Ascending aorta (tissue), 2 donors: ENCODE measurements at places on chromosomes 2 and 18. TPM values are rescaled to one million over a fixed set of nuclear protein-coding genes. Genes with fewer than 3 reads are reported as not detected.

- no peak for DNase-seq
Measured at GRCh38 chr2:641872-642815, 35.1 kb downstream of the TMEM18 start.

- DNase-seq = no peak
Measured at GRCh38 chr2:181300600-181301291, 156.4 kb upstream of the ITGA4 start.

DNA sequence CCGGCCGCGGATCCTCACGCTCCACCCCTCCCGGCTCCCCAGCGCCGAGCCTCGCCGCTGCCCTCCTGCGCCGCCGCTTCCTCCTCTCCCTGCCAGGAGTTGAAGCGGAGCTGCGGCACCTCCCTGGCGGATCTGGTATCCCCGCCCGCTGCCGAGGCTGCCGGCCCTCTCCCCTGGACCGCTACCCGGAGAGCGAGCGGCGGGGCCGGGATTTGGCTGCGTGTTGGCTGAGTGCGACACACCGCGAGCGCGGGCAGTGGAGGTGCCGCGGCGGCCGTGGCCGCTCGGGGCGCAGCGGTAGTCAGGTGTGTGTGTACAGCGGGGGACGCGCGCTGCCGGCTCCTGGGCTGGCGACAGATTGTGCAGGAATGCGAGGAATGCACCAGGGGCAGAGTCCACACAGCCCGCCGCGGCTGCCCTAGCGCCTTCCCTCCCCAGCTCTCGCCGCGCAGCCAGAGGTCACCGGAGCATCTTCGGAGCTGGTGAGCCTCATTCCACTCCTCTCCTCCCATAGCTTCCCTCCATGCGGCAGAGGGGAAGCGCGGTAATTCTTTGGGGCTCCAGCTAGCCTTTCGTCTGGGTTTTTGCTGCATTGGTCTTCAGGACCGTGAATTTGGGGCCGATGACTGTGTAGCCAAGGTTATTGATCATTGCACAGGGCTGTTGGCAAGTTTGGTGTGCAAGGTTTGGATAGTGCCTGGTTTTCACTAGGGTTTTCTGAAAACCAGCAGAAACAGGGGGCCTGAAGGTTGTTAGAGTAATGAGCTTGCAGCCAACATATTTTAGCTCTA lies 1.3 kb downstream of the PKP4 start:
- DNase-seq = no peak

DNA sequence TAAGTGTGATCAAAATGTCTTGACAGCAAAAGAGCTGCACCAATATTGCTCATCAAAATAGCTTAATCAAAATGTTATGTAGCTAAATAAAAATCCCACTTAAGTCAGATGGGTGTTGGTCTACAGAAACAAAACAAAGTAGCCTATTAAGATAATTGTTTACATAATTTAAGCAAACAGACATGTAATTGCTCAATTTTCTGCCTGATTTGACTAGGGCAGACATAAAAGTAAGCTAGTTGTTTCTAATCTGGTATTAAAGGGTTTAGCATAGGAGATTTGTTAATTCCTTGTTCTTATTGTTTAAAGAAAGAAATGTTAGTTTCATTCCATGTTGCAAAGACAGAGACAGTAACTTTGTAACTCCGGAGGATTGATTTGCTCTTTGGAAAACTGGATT lies 11.5 kb upstream of the FEZ2 start:
- DNase-seq = no peak

- DNase-seq = no peak
Measured at GRCh38 chr2:106085181-106085940, 108.7 kb downstream of the UXS1 start.

DNA sequence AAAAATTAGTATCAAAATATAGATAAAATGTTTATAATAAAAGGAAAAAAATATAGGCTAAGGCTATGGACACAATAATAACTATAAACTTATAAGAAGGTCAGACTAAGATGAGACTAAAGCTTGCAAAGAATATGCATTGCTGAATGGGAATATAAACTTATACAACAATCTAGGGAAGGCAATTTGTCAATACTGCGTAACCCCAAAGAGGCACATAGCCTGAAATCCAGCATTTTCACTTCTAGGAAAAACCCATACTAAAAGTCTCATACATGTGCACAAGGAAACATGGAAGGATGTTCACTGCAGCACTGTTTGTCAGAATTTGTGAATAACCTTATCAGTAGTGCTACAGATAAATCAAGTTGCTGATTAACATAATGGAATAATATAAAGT lies 45.5 kb downstream of the FANCL start:
- DNase-seq = no peak

- no peak for DNase-seq
Measured at GRCh38 chr18:12882453-12883371, 1.3 kb downstream of the PTPN2 start.

DNA sequence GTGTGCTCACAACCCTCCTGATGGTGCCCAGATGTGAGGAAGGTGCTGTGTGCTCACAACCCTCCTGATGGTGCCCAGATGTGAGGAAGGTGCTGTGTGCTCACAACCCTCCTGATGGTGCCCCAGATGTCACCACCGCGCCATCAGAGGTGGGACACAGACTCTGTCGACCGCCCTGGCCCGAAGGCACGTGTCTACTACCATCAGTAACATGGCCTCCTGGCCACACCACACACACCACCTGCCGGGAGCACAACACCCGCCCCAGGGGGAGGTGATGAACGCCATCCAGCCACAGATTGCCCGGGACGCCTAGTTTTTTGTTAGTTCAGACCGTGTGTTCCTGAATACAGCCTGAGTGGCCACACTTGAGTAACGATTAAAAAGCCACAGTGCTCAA lies 24.5 kb downstream of the HDAC4 start:
- DNase-seq = no peak

DNA sequence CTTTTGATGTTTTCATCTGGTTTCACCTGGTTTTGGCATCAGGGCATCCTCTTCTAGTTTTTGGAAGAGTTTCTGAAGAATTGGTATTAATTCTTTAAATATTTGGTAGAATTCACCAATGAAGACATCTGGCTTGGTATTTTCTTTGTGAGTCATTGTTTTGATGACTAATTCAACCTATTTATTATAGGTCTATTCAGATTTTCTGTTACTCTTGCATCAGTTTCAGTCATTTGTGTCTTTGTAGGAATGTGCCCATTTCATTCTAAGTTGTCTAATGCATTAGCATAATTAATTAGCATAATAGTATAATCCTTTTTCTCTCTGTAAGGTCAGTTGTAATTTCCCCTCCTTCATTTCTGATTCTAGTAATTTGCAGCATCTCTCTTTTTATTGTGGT lies 8.0 kb downstream of the GNLY start:
- DNase-seq = no peak

DNA sequence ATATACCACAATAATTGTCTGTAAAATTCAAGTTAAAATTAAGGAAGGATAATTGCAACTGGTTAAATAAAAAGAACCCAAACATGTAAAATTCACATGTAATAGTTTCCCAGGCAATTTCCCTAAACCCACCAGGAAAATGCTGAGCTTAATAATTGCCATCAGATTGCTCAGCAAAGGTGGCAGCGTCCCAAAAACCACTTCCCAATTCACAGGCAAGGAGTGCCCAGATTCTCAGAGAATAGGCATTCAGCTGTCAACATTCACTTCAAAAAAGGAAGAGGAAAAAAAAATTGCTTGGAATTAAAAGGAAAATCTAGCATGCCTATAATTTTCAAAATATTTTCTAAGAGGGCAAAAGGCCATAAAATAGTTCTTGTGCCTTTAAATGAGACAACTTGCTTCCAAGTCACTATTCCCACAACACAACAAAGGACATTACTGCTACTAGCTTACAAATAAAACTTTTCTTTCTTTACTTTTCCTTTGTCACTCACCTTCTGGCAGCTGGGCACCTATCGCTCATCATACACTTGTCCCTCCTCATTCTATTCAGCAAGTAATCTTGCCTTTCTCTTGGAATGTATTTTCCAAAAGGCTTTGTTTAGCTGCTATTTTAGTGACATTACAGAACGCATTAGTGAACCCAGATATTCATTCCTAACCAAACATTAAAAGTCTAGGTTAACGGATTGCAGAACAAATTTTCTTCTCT lies 15.2 kb downstream of the SRBD1 start:
- DNase-seq = peak; percentile 83

- no peak for DNase-seq
Measured at GRCh38 chr2:71507476-71507875, 54.1 kb downstream of the DYSF start.

- DNase-seq = no peak
Measured at GRCh38 chr18:57585855-57586250, 649 bp downstream of the FECH start.

GRCh38 chr2:21203976-21204375 lies 80.2 kb downstream of the TDRD15 start:
- DNase-seq = no peak

GRCh38 chr2:63851691-63852311 lies 10.1 kb downstream of the UGP2 start:
- DNase-seq = no peak

- no peak for DNase-seq
Measured at GRCh38 chr2:215066124-215066523, 72.3 kb downstream of the ABCA12 start.

GRCh38 chr2:24017711-24018110 lies 7.8 kb downstream of the MFSD2B start:
- DNase-seq = no peak

DNA sequence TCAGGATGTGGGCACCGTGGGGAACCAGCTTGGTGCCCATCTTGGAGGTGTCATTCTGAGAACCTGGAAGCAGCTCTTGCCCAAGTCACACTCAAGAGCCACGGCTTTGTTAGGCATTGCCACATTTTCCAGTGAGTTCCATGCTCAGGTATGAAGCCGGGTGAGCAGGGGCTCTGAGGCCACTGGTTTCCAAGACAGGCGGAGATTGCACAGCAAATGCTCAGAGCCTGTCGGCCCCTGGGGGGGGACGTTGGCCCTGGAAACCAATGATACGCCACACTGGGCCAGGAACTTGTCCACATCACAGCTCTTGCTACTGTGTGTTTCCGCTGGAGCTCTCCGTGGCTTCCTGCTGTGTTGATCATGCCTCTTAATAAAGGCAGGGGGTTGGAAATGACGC lies 52.5 kb upstream of the SALL3 start:
- DNase-seq = no peak

DNA sequence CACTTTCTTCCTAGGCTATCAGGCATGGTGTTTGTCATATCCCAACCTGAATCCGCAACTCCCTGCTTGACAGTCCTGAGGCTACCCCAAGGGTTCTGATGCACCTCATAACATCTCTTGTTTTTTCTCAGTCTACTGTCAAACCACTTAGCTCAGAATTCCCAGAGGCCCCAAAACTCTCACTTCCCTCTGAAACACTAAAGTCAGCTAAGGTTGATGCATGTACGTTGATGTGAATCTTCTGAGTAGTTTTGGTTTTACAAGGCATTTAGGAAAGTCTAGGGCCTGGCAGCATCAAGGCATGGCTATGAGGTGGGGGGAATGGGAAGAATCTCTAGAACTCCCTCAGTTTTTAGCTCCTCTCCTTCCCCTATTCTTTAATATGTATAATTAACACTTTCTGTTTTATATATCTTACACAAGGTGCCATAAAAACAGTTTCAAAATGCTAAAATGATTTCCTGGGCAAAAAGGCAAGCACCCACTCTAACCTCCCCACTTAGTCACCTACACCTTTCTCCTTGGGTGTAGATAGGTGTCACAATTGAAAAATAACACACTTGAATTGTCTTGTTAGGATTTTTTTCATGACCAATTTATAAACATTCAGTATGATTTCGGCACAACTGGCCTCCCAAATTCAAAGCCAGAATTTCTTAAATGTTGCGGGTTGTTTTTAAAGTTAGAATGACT lies 71.4 kb upstream of the TANK start:
- no peak for DNase-seq

- no peak for DNase-seq
Measured at GRCh38 chr18:36628435-36629137, 200.2 kb downstream of the TPGS2 start.

GRCh38 chr2:158507141-158507540 lies 50.4 kb downstream of the PKP4 start:
- DNase-seq = no peak

DNA sequence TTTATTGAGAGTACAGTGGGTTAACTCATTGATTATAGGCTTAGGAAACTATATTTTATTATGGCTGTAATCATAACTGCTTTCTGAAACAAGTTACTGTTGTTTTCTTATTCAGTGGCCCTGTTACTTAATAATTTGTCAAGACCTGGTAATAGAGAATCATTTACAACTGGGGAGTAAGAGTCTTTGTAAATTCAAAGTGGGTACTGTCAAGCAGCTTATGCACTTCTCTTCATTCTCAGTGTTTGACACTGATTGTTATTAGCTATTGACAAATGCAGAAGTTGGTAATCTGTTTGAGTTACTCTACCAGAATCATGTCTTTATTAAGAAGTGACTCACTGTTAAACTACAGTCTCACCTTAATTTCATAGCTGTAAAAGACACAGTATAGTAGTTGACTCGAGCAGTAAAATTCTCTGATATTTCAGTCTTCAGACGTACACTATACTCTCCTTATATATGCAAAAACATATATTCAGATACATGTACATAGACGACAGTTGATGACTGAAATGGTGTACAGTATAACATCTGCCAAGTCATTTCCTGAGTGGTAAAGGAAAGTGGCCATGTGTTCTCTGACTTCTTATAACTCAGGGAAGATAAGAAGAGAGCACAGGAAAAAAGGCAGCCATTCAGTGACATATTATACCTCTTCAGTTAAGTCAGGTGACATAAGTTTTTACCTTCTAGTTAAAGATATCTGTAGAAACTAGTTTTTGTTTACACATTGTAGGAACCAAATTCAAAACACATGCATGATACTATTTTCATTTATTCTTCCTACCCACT lies 36.0 kb upstream of the TTC27 start:
- no peak for DNase-seq

GRCh38 chr2:128366713-128367511 lies 48.2 kb upstream of the HS6ST1 start:
- no peak for DNase-seq

The ANO7 gene
- total RNA-seq = 0.43 TPM

The UGT1A10 gene
- total RNA-seq = not detected

The DYSF gene
- 58.3 TPM for total RNA-seq

The NRP2 gene
- 39.7 TPM for total RNA-seq

The CCDC148 gene
- not detected for total RNA-seq

The HAUS1 gene
- 5.0 TPM for total RNA-seq

The EHD3 gene
- 22.5 TPM for total RNA-seq

The LRATD1 gene
- total RNA-seq = 5.7 TPM

The DCDC2C gene
- total RNA-seq = 2.4 TPM

The FSIP2 gene
- under 0.01 TPM for total RNA-seq

The PKDCC gene
- 210 TPM for total RNA-seq

The BIRC6 gene
- 59.4 TPM for total RNA-seq

The GYPC gene
- 94.7 TPM for total RNA-seq

The CREG2 gene
- total RNA-seq = not detected

The GKN1 gene
- total RNA-seq = 1.9 TPM

The LAMA3 gene
- total RNA-seq = 27.2 TPM
